ENCODE measurements at places on chromosomes 1 and 21. TPM values are rescaled to one million over a fixed set of nuclear protein-coding genes. Genes with fewer than 3 reads are reported as not detected.

- no peak for DNase-seq
Observed at GRCh38 chr1:174964261-174964971, 35.3 kb upstream of the CACYBP start.

RGS16 gene
- 0.31 TPM for total RNA-seq

DNA sequence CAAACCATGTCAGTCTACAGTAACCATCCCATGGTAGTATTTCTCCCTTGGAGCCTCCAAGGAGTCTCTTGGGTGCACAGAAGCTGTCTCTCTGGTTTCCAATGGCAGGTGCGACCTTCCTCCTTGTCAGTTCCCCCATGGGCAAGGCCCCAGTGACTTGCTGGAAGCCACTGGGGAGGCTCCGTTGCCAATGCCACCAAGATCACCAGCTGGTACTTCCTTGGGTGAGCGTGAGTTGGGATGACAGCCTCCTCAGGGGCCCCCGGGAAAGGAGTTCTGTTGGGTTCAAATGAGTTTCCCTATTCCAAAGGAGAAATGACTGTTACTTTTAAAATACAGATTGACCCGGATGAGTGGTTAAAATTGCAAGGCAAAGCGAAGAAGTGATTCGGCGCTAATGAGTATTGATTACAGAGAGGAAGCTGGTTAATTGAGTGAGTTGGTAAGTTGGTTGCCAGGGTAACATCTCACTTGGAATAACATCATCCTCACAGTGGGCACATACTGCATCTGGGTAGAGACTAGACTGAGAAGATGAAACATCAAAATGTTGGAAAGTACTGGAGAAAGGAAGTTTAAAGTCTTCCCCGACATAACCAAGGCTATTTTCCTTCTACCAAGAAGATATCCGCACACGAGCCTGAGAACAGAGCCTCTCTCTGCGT lies 53.0 kb upstream of the LAPTM5 start:
- no peak for DNase-seq

DNA sequence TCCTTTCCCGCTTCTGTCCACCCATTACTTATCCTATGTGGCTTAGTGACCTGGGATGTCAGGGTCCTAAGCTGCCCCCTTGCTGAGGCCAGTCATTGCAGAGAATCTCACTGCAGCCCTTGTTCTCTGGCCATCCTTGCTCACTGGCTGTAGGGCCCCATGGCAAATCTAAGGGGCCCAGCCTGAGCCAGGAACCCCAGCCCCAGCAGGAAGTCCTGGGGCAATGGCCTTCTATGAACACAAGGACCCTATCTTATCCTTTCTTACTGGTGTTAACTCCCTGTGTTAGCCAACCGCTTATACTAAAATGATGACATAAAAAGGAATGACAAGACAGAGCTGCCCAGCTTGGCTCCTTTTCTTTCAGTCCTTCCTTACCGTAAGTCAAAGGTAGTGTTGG lies 29.9 kb downstream of the DHCR24 start:
- DNase-seq: no peak

GRCh38 chr1:46342084-46342656 lies 1.6 kb downstream of the NSUN4 start:
- peak; percentile 45 for DNase-seq

GUCA2B gene
- not detected for total RNA-seq

GRCh38 chr1:153946622-153947241 lies at the start of gene DENND4B:
TSS of gene DENND4B (minus strand) at chr1:153946718. CDS start at chr1:153944374, 2,344 bp downstream.
- peak; percentile 54 for DNase-seq

DNA sequence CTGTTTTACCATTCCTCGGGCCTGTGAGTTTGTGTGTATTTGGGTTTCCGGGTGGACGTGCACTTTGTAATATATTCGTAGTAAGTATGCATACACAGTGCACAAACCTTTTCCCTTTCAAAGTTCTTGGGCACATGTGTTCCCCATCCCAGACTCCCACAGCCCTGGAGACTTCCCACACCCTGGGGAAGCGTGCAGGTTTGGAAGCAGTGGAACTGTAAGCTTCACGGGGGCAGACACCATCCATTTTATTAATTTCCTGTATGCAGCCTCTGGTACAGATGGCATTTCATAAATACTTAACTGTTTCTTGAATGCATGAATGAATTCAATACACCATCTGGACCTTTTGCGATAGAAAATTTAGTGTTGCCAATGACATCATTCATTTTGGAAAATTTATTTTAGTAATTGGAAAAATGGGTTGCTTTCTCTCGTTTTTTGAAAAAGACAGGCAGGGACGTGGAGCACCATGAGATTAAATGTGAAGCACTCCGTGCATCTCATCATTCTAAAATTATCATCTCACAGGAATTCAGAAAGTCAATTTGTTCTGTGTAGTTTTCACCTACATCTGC lies 10.8 kb downstream of the ETS2 start:
- no peak for DNase-seq

FBXO2 gene
- 1.7 TPM for total RNA-seq

- peak; percentile 100 for DNase-seq
Observed at GRCh38 chr1:150281758-150282557, at the start of gene CIART. TSS of gene CIART (plus strand) at chr1:150282554. CDS start at chr1:150283268, 714 bp downstream.

- no peak for DNase-seq
Observed at GRCh38 chr1:183477986-183478781, 5.9 kb downstream of the SMG7 start.

GRCh38 chr1:157069601-157070000 lies 24.1 kb upstream of the ARHGEF11 start:
- DNase-seq: no peak

DNA sequence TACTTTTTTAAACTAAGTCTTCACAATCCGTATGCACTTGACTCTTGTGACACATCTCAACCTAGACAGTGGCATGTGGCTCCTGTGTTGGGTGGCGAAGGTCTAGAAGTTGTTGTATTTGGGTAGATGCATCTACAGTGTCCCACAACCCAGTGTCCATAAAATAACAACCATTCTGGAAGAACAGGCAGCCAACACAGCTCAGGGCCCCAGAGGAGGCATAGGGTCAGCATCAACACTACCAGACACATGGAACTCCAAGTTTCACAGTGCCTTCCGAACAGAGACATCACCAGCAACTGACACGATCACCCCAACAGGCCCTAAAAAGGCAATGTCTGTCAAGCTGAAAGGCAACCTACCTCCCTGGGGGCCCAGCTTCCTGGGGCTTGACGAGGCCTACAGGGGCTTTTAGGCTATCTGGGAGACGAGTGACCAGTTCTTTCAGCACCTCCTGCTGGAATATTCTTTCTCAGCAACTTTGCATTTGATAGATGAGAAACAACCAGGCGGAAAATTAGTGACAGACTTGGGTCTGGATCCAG lies 5.6 kb downstream of the SH3BP5L start:
- no peak for DNase-seq

DNA sequence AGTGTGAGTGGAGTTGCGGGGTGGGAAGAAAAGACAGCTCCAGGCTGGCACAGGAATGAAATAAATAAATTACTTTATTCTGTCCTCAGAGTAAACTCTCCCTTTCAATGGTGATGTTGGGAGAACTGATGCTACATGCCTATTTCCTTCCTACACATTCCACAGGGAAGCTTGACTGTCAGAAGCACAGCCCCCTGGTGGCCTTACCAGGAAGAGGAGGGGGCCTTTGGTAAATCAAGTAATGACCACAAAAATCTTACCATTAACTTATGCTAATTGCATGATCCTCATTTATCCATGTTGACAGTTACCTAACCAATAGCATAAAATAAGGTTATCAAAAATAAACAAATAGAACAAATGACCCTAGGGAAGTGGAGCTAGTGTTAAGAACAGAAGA lies 605.0 kb upstream of the PKN2 start:
- no peak for DNase-seq

BLACAT1 gene
- not detected for total RNA-seq

DNA sequence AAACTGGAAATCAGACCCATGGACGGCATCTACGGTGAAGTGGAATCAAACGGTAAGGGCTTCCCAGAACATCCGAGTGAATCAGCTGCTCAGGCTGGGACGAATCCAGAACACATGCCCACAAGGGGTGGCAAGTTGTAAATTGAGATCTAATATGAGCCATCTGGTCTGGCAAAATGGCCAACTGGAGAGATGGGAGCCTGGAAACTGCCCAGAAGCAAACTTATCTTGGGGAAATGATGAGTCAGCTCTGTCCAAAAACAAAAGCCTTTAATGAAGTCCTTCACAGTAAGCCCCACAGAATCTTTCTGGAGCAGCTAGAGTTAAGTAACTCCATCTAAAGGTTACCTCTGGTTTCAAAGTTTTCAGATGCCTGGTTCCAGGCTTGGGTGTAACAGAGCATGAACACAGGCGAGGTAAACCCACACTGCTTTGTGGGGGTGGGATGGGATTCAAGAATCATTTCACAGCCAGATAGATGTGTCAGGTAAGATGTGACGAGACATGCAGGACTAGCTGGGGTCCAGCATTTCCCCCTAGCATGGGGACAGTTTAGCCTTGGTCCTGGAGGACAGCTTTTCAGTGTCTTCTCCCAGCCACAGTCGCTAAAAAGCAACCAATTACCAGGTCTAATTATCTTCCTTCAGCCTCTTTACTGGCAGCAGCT lies 10.5 kb upstream of the SRP9 start:
- peak; percentile 91 for DNase-seq

KANK4 gene
- total RNA-seq: not detected

MARK1 gene
- total RNA-seq: not detected

BTBD19 gene
- total RNA-seq: 13.4 TPM

- no peak for DNase-seq
Observed at GRCh38 chr1:54325703-54326461, 80.3 kb downstream of the SSBP3 start.

- DNase-seq: no peak
Observed at GRCh38 chr1:60461925-60462595, 388.5 kb upstream of the C1orf87 start.

- DNase-seq: no peak
Observed at GRCh38 chr1:148318123-148318903, 164.8 kb downstream of the PPIAL4G start.

- DNase-seq: peak; percentile 100
Observed at GRCh38 chr1:234997201-234997895, 131.3 kb downstream of the TOMM20 start.

GRCh38 chr1:84259376-84259775 lies 42.1 kb upstream of the SAMD13 start:
- no peak for DNase-seq

DNA sequence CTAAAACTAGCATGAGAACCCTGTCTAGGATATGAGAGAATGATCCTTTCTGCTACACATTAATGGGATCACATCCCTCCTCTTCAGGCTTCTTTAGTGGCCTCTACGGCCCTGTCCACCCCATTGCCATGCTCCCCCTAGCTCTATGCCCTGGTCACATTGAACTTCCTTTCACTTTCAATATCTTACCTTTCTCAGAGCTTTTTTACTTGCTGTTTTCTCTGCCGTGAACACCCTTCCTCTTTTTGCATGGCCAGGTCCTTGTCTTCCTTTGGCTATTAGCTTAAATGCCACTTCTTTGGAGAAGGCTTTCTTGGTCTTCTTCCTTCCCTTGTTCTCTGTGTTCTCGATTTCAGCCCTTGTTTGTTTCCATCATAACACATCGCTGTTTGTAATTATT lies 97.4 kb downstream of the GIPC2 start:
- no peak for DNase-seq

DNA sequence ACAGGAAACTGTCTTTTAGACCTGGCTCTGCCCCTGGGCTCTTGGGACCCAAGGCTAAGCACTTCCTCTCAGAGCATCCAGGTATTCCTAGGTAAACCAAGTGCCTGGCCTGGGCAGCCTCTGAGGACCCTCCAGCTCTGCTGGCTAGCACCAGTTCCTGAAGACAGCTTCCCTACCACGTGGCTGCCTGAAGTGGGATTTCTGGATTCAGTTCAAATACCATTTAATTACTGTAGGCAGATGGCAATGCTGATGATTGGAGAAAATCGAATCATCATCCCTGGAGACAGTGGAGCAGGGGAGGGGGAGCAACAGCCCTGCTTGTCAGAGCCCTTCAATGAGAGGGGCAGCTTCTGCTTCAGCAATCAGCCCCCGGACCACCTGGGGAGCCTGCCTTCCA lies 11.9 kb downstream of the KIF21B start:
- no peak for DNase-seq

AKR7A3 gene
- total RNA-seq: 0.42 TPM

DNA sequence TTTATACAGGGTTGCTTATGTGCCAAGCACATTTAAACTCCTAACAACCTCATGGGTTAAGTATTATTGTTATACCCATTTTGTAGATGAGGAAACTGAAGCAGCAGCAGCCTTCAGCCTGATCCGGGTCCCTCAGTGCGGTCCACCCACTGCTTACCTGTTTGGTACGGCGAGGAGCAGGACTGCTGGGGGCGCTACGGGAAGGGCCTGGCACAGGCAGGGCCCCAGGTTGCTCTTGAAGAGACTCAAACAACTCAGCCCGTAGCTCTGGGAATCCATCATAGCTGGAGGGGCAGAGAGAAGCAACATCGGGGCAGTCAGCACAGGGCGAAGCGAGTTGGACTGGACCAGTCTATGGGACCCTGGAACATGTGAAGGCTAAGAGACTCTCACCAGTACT lies 9.2 kb downstream of the DENND4B start:
- no peak for DNase-seq

TP73 gene
- total RNA-seq: not detected

DNA sequence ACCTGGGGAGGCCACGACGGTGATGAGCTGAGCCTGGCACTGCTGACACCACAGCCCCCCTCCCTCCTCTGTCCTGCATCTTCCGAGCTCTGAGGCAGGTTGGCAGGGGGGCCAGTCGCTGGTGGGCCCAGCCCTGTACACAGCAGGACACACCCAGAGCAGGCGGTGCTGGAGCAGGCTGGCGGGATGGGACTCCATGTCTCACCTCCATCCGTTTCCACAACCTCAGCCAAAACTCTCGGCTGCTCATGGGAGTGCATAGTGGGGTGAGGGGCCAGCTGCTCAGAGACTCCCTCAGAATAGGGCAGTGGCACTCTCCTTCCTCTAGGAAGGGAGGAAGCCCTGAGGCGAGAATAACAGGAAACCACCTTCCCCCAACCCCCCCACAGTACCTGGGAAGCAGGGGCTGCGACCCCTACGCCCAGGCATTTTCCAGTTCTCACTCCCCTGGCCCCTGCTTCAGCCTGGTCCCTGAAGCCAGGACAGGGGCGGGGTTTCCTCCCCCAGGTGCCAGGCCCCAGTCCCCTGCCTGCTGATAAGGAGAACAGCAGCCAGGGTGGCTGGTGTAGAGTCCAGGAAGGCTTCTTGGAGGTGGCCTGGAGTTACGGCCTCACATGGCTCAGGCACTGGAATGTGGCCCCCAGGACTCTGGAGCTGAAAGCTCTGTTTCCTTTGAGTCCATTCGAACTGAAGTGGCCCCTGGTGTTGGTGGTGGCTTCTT lies 3.2 kb upstream of the IBA57 start:
- DNase-seq: no peak

HTR1D gene
- total RNA-seq: 0.16 TPM

- no peak for DNase-seq
Observed at GRCh38 chr1:176800978-176801513, 338.1 kb downstream of the PAPPA2 start.

- DNase-seq: no peak
Observed at GRCh38 chr1:108590441-108590840, 30.5 kb downstream of the EEIG2 start.

GRCh38 chr1:57474137-57474750 lies 50.4 kb upstream of the DAB1 start:
- peak; percentile 8 for DNase-seq

ZNF697 gene
- 7.5 TPM for total RNA-seq

DNA sequence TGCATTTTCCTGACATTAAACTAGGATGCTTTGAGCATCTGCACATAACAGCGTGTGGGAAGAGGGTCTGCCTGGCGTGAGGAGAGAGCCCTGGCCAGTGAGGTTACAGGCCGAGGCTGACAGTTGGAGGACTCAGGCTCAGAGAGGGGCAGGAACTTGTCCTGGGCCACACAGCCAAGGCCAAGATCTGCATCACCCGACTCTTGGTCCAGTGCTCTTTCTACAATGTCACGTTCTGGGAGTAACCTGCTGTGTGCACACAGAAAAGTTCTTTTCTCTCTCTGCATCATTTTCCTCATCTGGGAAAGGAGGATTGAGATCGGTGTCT lies 42.8 kb upstream of the RUNX3 start:
- DNase-seq: no peak
